Activated CD4-positive, CD25-positive, alpha-beta regulatory T cell (primary cell): ENCODE measurements at places on chromosomes 12 and 14.
A peak's percentile ranks its signal among the peaks of the same experiment; 100 is the strongest.

DNA sequence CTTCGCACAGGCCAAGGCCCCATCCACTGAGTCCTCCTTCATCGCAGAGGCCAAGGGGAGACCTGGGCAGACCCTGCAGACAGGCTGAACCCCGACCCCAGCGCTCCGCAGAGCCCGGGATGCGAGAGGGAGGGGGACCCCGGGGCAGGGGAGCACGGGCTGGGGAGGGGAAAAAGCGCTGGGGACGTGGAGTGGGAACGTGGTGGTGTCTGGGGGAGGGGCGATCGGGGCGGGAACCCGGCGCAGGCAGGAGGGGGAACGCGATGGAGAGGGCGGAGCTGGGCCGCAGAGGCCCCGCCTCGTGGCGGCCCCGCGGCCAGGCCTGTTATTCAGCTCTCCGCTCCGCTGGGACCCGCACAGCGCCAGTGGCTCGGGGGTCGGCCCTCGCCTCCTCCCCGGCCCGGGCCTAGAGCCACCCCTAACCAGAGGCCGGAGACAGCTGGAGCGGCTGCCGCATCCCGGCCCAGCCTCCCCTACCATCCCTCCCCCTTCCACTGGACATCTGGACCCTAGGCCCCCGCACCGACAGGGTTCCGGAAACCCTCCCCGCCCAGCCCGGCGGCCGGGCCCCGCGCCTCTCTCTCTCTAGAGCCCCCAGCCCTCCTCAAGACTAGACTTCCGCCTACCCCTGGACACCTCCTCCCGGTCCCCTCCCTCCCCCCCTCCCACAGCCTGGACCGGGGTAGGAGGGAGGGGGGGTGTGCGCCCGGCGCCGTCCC, at the start of gene ARHGEF25:
TSS of gene ARHGEF25 (plus strand) at position 328 of the 719 bp plus-strand sequence. CDS start 460 bp downstream, outside the sequence.
- no peak for DNase-seq

DNA sequence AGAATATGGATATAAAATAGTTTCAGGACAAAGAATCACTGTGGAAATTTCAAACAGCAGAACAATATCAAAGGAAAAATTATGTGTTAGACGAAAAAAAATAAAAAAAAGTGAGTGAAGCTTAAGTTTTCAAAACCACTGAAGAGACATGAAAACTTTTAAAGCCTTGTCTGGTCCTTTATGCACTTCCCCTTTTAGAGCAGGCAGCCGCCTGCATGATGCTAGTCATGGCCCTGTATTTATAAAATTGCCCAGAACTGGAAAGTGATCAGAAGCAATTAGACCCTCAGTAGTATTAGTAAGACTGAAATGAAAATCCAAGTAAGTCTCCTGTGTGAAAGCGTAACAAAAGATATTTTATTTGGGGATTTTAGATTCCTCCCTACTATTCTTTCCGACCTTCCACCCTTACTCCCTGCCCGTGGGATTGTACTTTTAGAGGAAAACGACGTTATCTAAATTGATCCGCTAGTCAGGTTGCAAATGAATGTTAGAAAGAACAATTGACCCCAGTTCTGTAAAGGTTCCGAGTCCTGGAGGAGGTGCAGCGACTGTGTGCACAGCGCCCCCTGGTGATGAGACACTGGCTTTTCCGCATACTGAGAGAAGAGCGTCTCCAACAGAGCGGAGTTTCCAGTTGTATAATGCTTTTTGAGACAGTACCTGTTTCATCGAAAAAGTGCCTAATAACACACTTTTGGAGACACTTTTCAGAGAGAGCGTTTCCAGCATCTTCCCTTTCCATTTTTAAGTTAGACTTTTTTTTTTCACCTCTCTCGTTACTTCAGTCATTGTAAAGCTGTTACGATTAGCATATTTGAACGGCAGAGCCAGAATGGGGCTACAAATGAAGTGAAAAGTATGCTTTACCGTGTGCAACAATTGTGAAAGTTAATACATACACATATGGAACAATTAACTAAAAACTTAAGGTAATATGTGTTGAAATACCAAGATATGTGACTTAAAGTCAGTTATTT, 12.4 kb downstream of the MGST1 start:
- DNase-seq, result no peak

DNA sequence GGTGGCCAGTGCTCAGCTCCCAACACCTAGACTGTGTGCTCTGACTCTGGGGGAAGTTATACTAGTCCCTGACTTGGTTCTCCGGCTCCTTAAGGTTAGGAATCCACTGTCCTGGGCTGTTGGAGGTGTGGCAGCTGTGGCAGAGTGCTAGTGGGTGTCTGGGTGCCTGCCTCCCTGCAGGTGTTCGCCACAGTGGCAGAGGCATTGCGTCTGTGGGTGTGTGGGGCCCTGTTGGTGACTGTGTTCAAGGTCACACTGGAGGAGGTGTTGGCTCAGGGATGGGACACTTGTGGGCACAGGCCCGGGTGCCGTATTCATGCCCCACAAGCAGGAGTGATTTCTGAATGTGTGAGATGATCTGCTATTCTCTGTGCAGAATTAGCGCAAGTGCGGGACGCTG, 467.4 kb downstream of the TMEM121 start:
- no peak for DNase-seq

GRCh38 chr12:96117460-96117859, 76.7 kb upstream of the ELK3 start:
- no peak for DNase-seq

- no peak for DNase-seq
These were observed 400.6 kb downstream of the RGS6 start for GRCh38 chr14:72332871-72333270.

DNA sequence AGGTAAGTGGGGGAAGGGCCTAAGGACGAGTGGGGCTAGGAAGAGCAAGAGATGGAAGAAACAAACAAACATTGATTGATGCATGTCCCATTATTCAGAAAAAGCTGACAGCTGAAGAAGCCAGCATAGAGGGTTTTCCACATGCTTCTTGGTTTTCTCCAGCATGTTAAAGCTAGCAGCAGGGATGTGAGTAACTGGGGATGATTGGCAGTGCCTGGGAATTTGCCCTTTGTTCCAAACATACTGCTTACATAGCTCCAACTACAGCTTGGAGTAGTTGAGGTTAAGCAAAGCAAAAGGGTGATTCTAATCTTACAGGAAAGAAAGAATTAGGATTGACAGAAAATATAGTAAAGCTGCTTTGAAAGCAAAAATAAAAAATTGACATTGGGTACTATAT, 68.0 kb upstream of the IFNG-AS1 start:
- no peak for DNase-seq

DNA sequence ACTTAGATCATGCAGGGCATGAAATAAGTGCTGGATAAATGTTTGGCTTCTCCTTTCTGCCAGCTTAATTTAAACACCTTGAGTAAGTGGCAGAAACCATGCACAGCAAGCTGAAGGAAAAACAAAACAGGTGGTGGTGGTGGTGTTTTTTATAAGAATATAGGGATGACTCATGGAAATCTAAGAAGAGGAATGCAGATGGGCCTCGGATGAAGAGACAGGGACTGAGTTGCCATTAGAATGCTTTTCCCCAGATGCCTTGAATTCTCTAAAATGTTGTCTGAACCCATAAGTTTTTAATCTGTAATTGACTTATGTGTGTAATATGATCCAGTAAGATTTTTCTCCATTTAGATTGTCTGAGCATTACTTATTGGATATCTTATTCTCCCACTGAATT, 93.1 kb upstream of the ZDHHC17 start:
- DNase-seq, result no peak

DNA sequence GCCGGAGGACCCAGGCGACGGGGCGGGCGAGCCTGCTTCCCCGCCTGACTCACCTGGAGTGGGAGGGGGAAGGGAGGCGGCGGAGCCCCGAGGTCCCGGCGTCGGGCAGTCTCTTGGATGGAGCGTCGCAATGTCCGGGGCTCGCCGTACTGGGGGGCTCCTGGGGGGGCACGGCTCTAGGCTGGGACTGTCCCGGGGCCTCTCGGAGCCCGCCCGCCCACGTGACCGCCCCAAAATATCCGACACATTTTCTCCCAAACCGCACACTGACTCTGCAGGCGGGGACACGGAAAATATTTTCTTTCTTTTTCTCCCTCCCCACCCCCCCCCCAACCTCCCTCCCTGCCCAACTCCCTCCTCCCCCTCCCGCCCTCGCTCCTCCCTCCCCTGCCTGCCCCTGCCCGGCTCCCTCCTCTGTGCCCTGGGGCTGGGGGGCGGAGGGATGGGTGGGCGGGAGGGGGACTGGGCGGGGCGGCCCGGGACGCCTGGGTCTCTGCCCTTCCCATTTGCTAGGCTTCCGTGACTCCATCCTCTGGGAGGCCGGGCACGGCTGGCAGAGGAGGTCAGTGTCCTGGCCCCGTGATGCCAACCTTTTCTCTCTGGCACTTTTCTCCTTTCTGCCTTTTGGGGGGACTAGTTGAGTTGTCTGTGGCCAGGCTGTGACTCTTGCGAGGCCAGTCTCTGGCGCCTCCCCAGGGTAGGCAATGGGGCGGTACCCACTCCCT, at the start of gene RARG:
TSS of gene RARG (minus strand) at position 289 of the 725 bp plus-strand sequence. CDS start 4,664 bp downstream, outside the sequence.
- DNase-seq, result peak; percentile 44

GRCh38 chr14:100855256-100855930, 29.5 kb downstream of the MEG3 start:
- DNase-seq, result no peak

- no peak for DNase-seq
These were observed 54.0 kb downstream of the PHLDA1 start for GRCh38 chr12:75977590-75977951.

DNA sequence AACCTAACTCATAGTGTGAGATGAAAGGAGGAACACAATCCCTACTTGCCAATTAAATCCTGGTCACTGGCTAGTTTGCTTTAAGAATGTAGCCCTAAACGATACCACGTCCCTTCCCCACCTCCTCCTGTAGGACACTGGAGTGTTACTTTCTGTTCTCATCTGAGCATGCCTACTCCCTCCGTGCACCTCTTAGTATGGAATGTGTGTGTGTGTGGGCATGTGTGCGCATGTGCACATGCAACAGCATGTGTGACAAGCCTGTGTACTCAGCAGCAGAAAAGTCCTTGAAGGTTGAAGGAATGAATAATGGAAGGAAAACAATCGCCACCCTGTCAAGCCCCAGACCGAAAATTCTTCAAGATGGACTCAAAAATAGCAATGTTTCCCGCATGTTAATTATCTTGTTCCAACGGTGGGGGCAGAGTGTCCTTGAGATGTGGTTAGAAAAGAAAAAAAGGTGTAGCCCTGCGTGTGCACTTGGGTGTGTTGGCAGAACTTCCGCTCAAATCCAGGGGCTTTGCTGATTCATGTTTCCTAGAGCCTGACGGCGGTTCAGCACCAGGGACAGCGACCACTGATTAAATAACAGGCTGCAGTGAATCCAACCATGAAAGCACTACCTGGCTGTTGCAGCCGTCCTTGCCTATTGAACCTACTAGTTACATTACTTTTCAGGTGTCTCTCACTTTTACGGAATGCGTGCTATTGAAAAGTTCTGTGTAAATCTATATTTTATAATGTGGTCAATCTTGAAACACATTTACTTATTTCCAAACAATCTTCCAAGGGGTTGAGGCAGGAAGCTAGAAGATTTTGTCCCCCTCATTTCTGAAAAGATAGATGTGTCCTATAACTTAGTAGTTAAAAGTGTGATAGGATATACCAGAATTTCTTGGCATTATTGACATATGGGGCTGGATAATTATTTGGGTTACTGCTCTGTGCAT, 79.8 kb downstream of the SRRM4 start:
- no peak for DNase-seq

DNA sequence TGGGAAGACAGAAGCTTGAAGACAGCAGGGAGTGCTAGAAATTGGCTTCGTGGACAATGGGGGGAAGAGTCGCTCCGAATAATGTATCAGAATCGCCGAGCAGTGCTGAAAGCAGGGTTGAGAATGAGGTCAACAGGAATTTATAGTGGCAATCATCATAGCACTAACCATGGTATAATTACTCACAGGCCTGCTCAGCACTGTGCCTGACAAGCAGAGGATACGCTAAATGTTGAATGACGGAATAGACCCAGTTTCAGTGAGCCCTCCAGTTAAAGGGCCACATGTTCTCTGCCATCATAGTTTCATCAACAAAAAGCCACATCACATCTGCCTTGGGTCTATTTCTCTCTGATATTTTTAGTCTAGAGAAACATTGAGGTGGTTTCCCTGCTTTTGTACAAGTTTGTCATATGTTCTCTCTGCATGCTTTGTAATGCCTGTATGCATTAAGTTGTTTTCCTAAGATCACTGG, 130.3 kb upstream of the EGLN3 start:
- DNase-seq, result no peak

- no peak for DNase-seq
These were observed 1020.6 kb downstream of the SLC16A7 start for GRCh38 chr12:60616400-60616799.

DNA sequence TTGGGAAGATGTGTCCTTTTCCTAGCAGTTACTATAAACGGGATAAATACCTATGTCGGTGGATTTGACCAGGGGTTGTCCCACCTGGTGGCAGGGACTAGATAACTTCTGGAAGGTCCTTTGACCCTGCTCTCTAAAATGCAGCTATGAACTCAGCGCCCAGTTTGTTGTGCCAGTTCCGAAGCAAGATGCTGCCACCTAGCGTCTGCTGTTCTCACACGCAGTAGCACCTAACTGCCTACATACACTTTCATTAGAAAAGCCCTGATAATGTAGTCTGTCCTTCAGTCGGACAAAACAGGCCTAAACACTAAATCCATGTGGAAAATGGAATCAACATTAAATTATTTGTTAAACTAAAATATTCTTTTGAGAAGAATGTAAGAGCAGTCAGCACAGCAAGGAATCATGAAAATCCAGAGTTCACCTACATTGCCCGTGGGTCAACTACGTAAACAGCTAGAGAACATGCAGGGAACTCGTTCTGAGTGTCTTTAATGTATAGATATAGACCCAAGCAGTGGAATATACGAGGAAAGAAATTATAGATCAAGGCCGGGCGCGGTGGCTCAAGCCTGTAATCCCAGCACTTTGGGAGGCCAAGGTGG, 51.1 kb upstream of the CRACR2A start:
- peak; percentile 43 for DNase-seq

DNA sequence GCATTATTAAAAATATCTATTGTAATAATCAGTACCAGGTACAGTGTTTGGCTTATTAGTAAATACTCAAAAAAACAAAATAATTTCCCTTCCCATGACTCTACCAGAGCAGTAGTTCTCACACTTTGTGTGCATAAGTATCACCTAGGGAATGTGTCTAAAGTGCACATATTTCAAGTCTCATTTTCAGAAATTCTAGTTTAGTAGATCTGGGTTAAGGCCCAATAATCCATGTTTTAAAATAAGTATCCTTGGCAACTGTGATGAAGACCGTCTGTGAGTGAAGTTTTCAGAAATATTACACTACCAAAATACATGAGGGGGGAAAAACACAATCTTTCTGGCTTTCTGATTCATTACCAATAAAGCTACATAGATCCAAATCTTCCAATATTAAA, 237.6 kb downstream of the SLC2A13 start:
- DNase-seq, result no peak
